ENCODE measurements at places on chromosomes 5 and 9.
A peak's percentile ranks its signal among the peaks of the same experiment; 100 is the strongest.

GRCh38 chr5:76470976-76471375 lies 67.9 kb downstream of the IQGAP2 start:
- DNase-seq = no peak

GRCh38 chr5:40834391-40834848 lies 602 bp downstream of the RPL37 start:
- DNase-seq = no peak

GRCh38 chr5:90855296-90856010 lies 296.9 kb downstream of the ADGRV1 start:
- DNase-seq = no peak

GRCh38 chr9:136551401-136552116 lies 5.7 kb upstream of the NOTCH1 start:
- no peak for DNase-seq

- DNase-seq = no peak
These were observed 343.6 kb upstream of the DAP start for GRCh38 chr5:11104651-11105112.

GRCh38 chr9:130682421-130683121 lies 11.0 kb upstream of the EXOSC2 start:
- DNase-seq = peak; percentile 10

DNA sequence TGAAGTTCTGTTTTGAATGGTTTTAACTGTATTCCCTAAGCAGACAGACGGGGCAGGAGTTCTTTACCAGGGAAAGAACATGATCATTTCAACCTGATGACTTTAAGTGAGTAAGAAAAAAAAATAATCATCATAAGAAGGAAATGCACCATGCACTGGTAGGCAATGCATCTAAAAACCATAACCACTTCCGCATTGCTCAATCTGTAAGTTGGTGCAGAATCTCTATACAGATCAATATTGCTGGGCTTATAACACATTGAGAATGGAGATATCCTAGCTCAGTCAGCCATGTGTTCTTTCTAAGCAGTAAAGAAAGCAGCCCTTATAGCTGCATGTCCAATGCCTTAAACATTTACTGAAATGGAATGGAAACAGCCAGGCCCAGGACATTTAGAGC lies 407.1 kb upstream of the DMAC1 start:
- DNase-seq = no peak

GRCh38 chr9:130672933-130673615 lies 8.7 kb downstream of the PRDM12 start:
- no peak for DNase-seq

GRCh38 chr9:98584059-98584458 lies 124.7 kb downstream of the GABBR2 start:
- no peak for DNase-seq

GRCh38 chr9:38445154-38446043 lies 21.1 kb upstream of the IGFBPL1 start:
- no peak for DNase-seq

DNA sequence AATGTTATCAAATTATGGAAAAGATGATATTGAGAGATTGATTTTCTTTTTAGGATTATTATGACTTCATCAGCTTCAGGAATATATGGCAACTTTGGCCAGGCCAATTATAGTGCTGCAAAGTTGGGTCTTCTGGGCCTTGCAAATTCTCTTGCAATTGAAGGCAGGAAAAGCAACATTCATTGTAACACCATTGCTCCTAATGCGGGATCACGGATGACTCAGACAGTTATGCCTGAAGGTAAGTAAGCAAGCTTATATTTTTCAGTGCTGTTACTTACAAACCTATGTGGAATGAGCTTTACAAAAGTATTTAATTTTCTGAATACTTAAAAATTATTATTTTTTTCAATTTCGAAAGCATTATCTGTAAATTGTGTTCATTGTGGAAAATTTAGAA lies 26.5 kb downstream of the HSD17B4 start:
- DNase-seq = no peak

- no peak for DNase-seq
These were observed 92.5 kb downstream of the MSX2 start for GRCh38 chr5:174816858-174817257.

- DNase-seq = no peak
These were observed 64.4 kb downstream of the ANXA1 start for GRCh38 chr9:73216100-73216499.

Measured in NCI-H187 (cell line).